ENCODE measurements at places on chromosomes 1 and 21.

GRCh38 chr21:44869781-44870747, 3.4 kb downstream of the PTTG1IP start:
- peak; percentile 53 for DNase-seq

DNA sequence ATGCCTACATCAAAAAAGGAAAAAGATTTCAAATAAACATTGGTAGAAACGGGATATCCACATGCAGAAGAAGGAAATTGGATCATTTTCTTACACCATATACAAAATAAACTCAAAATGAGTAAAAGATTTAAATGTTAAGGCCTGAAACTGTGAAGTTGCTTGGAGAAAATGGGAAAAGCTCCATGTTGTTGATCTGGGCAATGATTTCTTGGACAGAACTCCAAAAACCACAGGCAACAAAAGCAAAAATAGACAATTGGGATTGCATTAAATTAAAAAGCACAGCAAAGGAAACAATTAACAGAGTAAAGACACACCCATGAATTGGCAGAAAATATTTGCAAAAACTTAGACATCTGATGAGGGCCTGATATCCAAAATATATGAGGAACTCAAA, 105.2 kb upstream of the APP start:
- DNase-seq, result no peak

- DNase-seq, result no peak
Measured at GRCh38 chr1:87816646-87817045, 488.0 kb downstream of the LMO4 start.

DNA sequence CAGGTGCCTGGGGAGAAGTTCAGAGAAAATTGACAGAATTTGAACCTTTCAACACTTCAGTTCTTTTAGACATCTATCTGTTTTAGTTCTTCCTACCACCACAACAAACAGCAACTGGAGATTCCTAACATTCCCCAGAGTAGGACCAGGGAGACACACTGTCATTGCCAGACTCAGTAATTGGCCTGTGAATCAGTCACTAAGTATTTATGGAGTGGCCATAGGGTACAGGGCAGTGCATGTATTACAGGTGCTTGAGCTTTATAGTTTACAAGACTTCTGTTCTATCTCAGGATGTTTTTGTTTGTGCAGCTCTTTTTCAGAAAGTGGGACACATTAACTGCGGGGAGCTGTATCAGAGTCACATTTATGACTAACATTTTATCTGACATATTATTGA, 1.7 kb downstream of the CDC14A start:
- peak; percentile 41 for DNase-seq

- no peak for DNase-seq
Measured at GRCh38 chr21:44532712-44533111, 7.3 kb downstream of the KRTAP10-1 start.

DNA sequence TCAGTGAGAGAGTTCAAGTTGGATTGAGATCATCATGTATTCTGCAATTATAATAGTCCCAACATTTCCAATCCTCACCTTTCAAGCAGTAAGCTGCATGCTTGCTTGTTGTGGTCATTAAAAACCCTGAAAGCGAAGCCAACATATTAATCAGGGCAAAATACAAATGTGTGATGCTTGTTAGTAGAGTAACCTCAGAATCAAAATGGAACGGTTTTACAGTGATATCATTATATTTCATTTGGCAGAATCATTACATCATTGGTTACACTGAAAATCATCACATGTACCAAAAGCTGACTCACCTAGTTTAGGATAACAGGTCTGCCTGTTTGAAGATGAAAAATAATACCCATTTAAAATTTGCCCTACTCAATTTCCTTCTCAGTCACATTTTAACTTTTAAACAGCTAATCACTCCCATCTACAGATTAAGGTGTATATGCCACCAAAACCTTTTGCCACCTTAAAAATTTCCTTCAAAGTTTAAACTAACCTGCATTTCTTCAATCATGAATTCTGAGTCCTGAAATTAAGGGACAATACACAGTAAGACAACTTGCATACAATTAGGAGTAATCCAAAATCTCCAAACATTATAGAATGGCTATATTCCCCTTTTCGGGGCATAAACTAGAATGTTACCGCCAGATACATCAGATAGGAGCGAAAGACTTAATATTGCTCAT, 3.5 kb downstream of the GAS5 start:
- DNase-seq, result no peak

DNA sequence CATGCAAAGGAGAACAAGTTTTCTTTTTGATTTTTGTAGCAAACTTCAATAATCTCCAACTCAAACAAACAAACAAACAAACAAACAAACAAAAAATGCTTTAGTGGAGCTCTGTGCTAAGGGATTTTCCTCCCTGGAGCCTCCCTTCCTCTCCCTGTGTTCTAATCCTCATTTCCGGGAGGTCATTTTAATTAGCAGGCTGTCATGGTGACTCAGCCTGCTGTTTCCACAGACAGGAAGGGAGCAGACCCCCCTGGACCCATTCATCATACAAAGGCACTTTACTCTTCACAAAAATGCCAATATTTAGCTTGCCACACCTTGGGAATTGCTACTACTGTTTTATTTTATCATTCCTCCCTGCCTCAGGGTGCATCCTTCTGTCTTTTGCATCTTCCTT, 61.0 kb upstream of the SPATA6 start:
- no peak for DNase-seq

DNA sequence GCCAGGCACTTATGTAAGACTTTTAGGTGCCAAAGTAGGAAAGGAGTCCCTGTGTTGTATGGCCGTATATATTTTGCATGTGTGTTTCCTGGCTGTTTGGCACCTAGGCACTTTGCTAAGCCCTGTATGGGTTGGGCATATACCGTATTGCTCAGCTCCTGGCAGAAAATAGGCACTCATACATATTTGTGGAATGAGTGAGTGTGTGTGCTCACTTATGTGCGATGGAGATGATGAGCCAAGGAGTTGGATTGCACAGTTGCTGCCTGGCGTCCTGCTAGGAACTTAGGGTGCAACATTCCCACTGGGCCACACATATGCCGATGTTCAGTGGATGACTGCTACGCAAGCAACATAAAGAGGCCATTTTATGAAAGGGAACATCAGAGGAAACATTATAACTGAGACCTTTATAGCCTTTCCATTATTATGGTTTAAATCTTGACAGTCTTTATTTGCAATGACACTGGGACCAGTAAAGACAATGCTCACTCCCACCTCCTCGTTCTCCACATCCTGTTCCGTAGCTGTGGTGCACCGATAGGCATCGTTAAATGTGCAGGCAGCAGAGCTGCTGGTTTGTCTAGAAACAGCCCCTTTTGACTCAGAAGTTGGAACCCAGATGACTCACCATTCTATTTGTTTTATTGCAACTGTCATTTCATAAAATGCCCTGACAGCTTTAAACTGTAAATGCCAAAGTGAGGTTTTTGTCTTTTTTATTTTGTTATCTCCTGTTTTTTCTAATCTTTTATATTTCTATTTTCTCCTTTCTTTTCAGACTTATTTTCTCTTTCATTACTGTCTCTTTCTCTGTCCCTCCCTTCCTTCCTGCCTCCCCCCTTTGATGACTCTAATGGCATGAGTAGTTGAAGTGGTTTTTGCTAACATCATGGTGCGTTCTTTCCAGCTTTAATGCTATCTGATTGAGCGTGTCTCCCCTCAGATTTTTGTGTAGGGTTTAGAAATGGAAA, 36.1 kb downstream of the PEX14 start:
- peak; percentile 84 for DNase-seq

- DNase-seq, result no peak
Measured at GRCh38 chr1:30748699-30749401, 8.7 kb downstream of the LAPTM5 start.

DNA sequence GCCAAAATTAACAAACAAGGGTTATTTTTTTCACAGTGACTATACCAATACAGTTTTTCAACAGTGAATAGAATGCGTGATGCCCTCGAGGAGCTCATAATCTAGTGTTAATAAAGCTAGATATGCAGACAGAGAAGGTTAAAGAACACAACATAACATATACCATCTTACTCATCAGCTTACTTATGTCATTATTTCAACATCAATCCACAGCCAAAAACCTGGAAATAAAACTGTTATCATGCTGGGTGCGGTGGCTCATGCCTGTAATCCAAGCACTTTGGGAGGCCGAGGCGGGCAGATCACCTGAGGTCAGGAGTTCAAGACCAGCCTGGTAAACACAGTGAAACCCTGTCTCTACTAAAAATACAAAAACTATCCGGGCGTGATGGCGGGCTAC, 6.1 kb downstream of the STX6 start:
- DNase-seq, result no peak

GRCh38 chr21:22762463-22762862, 1764.3 kb downstream of the NCAM2 start:
- no peak for DNase-seq

DNA sequence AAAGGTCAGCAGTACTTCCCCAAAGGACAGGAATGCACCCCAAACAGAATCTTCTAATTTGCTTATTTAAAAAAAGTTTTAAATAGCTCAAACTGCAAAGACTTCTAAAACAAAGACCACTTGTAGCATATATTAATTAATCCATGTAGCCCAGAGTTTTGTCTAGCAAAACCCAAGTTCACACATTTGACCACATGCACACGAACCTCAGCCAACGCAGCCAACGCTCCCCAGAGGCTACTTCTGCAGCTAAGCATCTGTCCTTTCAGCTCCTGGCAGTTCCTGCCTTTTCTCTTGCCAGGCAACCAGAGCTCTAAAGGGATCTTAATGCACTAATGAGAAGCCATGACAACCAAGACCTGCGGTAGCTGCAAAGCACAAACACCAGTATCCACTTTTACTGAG, 89.6 kb downstream of the RERE start:
- no peak for DNase-seq

DNA sequence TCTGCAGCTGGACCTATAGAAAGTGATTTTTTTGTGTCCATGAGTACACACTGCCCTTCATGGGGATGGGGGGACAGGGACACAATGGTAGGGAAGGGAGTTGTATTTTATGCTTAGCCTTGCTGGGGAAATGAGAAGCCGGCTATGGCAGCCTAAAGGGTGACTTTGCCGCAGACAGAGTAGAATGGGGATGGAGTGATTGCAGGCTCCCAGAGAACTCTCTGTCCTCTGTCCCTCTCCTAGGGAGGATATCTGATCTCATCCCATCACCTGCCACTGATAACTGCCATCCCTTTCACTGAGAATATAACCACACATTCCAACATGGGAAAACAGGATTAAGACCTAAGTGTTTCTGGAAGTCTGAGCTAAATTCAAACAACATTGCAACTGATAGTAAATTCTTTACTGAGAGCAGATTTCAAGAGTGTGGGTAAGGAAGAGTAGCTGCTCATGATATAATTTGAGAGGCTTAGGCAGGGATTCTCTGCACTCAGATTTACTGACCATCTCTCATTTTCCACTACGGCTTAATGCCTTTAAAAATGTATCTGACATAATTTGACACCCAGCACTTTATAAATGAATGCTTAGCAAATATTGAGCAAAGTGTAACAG, 13.9 kb downstream of the SH2D1B start:
- DNase-seq, result no peak

DNA sequence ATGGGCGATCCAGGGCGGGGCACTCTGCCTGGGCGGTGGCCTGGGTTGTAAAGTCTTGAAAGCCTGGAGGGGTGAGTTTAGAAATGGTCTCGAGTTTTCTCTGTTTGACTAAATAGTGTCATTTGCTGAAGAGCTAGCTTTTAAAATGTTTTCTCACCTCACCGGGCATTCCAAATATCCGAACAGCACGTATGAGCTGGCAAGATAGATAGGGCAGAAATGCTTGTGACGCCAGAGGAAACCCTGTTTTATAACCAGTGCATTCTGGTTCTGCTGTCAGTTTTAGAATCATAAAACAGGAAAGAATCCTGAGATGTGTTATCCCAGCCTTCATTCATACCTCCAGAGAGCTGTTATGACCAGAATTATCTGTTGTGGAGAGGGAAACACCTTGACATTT, 725 bp downstream of the RTCA start:
- no peak for DNase-seq

DNA sequence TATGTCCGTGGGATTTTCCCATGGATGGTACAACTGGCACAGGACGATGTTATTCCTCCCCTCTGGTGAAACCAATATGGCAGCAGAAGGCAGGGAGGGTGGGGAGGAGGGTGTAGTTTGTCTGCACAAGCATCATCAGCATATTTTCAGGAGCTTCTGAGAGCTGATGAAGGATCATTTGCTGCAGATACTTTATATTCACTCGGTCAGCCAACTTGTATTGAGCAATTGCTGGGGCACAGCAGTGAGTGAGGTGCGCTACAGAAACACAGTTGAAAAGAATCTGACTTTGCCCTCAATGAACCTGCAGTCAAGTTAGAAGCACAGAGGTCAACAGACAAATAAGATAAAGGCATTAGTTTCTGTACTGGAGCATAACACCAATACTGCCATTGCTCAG, 13.0 kb downstream of the PKP1 start:
- no peak for DNase-seq

DNA sequence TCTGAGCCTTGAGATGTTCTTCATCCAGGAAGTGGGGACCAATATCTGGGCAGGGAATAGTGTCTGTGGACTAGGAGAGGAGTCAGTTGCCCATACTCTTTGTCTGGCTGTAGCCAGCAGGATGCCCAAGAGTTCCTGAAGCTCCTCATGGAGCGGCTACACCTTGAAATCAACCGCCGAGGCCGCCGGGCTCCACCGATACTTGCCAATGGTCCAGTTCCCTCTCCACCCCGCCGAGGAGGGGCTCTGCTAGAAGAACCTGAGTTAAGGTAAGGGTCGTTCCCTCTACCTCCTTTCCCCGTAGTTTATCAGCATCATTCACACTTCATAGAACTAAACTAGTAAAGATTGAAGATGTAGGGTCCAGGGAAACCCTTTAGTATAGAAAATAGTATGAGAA, 3.4 kb upstream of the PPOX start:
- DNase-seq, result no peak

DNA sequence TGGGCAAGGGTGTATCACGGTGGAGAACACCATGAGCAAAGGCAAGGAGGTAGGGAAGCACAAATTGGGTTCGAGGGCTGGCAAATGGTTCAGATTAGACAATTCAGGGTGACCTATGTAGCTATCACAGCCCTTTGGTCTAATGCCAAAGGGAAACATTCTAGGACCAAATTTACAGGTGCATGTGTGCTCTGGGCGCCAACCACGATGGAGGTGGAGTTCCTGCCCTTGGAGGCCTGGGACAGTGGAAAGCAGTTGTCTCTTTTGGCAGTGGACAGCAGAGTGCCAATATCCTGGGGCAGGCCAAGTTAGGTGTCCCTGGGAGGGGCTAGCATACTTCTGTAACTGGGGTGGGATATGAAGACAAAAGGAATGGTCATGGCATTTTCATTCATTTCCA, 40.1 kb downstream of the IGFN1 start:
- no peak for DNase-seq

- DNase-seq, result no peak
Measured at GRCh38 chr1:61391730-61392129, 309.4 kb downstream of the NFIA start.

- DNase-seq, result no peak
Measured at GRCh38 chr1:117610036-117610435, 4.2 kb downstream of the TENT5C start.

- no peak for DNase-seq
Measured at GRCh38 chr1:20540281-20540680, 12.1 kb upstream of the FAM43B start.

DNA sequence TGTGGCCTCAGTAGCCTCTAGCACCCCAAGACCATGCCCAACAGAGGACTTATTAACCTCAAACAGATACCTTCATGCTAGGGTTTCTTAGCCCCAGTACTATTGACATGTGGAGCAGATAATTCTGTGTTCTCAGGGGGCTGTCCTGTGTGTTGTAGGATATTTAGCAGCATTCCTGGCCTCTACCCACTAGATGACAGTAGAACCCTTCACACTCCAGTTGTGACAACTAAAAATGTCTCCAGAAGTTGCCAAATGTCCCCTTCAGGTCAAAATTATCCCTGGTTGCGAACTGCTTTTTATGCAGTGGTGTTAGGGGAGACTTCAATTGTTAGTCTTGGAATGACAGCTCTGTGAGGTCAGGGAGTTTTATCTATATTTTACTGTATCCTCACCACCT, 8.1 kb downstream of the KAZN start:
- no peak for DNase-seq

Measured in CD4-positive, alpha-beta T cell treated with Interleukin-17A for 1 hour (primary cell).